Prostate gland (tissue), 2 donors: ENCODE measurements at places on chromosomes 1 and 21. TPM values are rescaled to one million over a fixed set of nuclear protein-coding genes. Genes with fewer than 3 reads are reported as not detected.
A peak's percentile ranks its signal among the peaks of the same experiment; 100 is the strongest.

The EDARADD gene
- total RNA-seq: 12.8 TPM

The DPT gene
- 15.4 TPM for total RNA-seq

The KRTAP7-1 gene
- total RNA-seq: not detected

GRCh38 chr1:212207822-212208520 is 77.2 kb upstream of the PPP2R5A start:
- H3K27me3 ChIP-seq: no peaks in the 10 kb centered on the region
- DNase-seq: no peak
- no peak overlapping the region for H3K27ac ChIP-seq
- no peaks in the 10 kb centered on the region for H3K36me3 ChIP-seq
- no peak overlapping the region for H3K4me3 ChIP-seq

The PPIAL4G gene
- total RNA-seq: not detected

The FCRL2 gene
- total RNA-seq: not detected

The CTSS gene
- 11.3 TPM for total RNA-seq

GRCh38 chr1:198880818-198881597 is 242.2 kb downstream of the PTPRC start:
- no peak overlapping the region for H3K27ac ChIP-seq
- no peaks in the 10 kb centered on the region for H3K27me3 ChIP-seq
- no peaks in the 10 kb centered on the region for H3K4me1 ChIP-seq

The PLA2G2C gene
- not detected for total RNA-seq

The FCRL4 gene
- total RNA-seq: 0.28 TPM

GRCh38 chr1:46218443-46218842 is 15.3 kb downstream of the LURAP1 start:
- no peaks in the 10 kb centered on the region for H3K36me3 ChIP-seq
- H3K27ac ChIP-seq: peak overlapping the region; percentile 59
- no peaks in the 10 kb centered on the region for H3K27me3 ChIP-seq
- no peaks in the 10 kb centered on the region for H3K4me1 ChIP-seq

DNA sequence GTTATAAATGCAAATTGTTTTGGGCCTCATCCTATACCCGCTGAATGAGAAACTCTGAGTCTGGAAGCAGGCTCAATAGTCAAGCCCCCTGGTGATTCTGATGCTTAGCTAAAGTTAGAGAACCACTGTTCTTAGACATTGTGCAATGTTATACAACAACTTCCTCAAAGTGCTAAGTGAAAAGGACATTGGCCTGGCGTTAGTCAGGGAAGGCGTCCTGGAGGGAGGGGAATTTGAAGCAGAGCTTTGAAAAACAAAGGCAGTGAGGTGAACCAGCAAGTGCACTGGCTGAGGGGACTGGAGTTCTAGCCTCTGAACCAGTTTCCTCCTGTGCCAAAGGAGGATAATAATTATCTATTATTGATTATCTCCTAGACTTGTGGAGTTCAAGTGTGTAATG is 5.1 kb downstream of the CD1D start:
- H3K4me3 ChIP-seq: no peak overlapping the region
- peaks cover 2% of the 10 kb centered on the region for H3K27me3 ChIP-seq
- no peak for DNase-seq

GRCh38 chr1:96538111-96538641 is 183.4 kb upstream of the PTBP2 start:
- no peak for DNase-seq
- no peak overlapping the region for H3K4me3 ChIP-seq
- H3K27ac ChIP-seq: peak overlapping the region; percentile 58
- H3K4me1 ChIP-seq: no peaks in the 10 kb centered on the region

The RHCE gene
- total RNA-seq: 3.9 TPM

The RNF19B gene
- total RNA-seq: 77.8 TPM

The TNNI3K gene
- not detected for total RNA-seq

GRCh38 chr1:230849451-230850224 is 18.7 kb downstream of the C1orf198 start:
- peak; percentile 68 for DNase-seq
- no peak overlapping the region for H3K4me3 ChIP-seq
- H3K27ac ChIP-seq: peak overlapping the region; percentile 27
- no peaks in the 10 kb centered on the region for H3K27me3 ChIP-seq
- peaks cover 20% of the 10 kb centered on the region for H3K4me1 ChIP-seq

- no peaks in the 10 kb centered on the region for H3K36me3 ChIP-seq
- no peak overlapping the region for H3K27ac ChIP-seq
- no peak overlapping the region for H3K4me3 ChIP-seq
Observed at GRCh38 chr1:6121021-6121421, 59.1 kb downstream of the CHD5 start.

DNA sequence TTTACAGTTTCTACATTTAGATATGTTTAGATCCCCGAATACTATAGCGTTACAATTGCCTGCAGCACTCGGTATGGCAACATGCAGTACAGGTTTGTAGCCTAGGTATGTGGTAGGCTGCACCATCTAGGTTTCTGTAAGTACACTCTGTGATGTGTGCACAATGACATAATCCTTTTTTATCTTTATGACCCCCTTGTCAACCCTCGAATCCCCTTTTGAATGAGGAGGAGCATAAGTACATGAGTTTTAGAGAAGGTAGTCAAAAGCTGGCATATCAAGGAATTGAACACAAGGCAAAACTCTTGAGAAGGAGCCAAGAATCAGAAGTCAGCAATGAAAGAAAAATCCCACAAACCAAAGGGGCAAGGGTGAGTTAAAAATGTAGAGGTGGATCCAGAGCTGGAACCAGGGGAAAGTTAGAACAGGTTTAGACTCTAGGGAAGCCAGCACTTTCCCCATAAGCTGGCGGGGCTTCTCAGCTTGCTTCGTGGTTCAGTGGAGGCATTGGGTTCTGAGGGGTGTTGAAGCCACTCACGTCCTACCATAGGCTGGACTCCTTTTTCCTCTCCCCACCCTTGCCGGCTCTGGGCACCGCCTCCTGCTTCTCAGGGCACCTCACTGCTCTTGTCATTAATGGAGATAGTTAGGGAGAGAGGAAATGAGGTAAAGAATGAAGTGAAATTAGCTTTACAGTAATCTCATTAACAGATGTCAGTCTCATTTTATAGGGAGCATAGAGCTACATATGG is 31.3 kb downstream of the OLFML3 start:
- no peak for DNase-seq
- H3K27ac ChIP-seq: no peak overlapping the region

- no peaks in the 10 kb centered on the region for H3K27me3 ChIP-seq
- no peaks in the 10 kb centered on the region for H3K36me3 ChIP-seq
- no peak overlapping the region for H3K4me3 ChIP-seq
- no peak for DNase-seq
- no peak overlapping the region for H3K27ac ChIP-seq
Observed at GRCh38 chr1:22494943-22495579, 43.4 kb downstream of the ZBTB40 start.

- H3K36me3 ChIP-seq: peaks cover 3% of the 10 kb centered on the region
- no peak overlapping the region for H3K4me3 ChIP-seq
- no peak overlapping the region for H3K27ac ChIP-seq
- H3K4me1 ChIP-seq: no peaks in the 10 kb centered on the region
- H3K27me3 ChIP-seq: no peaks in the 10 kb centered on the region
- DNase-seq: no peak
Observed at GRCh38 chr1:19222979-19223824, 13.1 kb upstream of the UBR4 start.

The HES2 gene
- total RNA-seq: 13.4 TPM

DNA sequence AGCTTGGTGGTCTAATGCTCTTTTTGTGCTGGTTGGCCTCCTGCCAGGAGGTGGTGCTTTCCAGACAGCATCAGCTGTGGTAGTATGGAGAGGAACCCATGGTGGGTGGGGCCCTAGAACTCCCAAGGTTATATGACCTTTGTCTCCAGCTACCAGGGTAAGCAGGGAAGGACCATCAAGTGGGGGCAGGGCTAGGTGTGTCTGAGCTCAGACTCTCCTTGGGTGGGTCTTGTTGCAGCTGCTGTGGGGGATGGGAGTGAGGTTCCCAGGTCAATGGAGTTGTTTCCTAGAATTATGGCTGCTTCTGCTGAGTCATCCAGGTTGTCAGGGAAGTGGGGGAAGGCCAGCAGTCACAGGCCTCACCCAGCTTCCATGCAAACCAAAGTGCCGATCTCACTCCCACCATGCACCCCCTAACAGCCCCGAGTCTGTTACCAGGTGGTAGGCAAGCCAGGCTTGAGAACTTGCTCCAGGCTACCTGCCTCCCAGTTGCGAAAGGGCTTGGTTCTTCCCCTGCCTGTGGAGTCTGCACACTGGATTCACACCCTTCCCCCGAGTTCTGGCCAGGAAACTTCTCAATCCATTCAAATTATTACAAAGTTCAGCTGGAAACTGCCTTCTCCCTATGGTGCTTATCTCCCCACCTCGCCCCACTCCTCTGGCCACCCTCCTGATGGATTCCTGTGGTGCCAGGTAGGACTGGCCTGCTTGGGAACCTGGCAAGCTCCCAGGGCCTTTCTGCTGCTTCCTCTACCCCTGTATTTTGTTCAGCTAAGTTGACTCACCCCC is 37.8 kb downstream of the DRAM2 start:
- H3K4me3 ChIP-seq: no peak overlapping the region
- no peaks in the 10 kb centered on the region for H3K27me3 ChIP-seq
- DNase-seq: no peak
- no peak overlapping the region for H3K27ac ChIP-seq

DNA sequence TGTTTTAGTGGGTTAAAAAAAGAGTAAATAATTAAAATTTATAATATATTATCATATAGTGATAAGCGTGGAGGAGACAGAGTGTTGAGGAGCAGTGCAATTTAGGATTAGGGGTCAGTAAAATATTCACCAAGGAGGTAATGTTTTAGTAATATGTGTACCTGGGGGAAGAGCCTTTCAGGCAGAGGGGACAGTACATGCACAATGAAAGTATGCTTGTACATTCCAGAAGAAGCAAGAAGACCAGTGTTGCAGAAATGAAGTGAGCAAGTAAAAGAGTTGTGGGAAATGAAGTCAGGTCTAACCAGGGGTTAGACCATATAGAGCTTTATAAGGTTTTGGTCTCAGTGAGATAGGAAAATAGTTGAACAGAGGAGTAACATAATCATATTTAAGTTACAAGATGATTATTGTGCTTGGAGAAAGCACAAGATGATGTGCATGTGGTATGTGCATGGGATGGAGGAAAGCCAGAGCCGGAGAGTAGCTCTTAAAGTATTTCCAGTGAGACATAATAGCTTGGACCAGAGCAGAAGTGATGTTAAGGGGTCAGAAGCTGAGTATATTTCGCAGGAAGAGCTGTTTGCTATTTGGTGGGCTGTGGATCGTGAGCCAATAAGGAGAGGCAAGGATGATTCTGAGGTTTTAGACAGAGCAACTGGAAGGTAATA is 44.8 kb downstream of the SNX7 start:
- H3K27ac ChIP-seq: no peak overlapping the region
- no peak overlapping the region for H3K4me3 ChIP-seq
- H3K27me3 ChIP-seq: no peaks in the 10 kb centered on the region
- no peak for DNase-seq
- no peaks in the 10 kb centered on the region for H3K36me3 ChIP-seq
- no peaks in the 10 kb centered on the region for H3K4me1 ChIP-seq
